ENCODE measurements at places on chromosomes 5 and 9.

DNA sequence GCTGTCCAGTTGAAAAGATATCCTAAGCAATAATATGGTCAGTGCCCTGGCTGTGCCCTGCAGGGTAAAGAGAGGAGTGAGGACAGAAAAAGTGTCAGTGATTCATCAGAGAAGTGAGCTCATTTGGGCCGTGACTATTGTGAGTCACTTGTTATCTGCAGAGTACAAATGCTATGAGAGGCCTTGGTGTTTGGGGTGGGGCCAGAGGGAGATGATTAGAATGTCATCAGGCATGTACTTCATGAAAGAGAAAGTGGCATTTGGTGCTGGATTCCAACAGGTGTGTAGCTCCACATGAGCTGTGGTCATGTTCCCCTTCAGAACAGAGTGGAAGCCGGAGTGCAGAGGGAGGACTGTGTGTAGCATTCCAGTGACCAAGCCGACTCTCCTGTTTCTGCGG is 174.1 kb downstream of the KDM4C start:
- peak; percentile 89 for DNase-seq

- no peak for DNase-seq
Measured at GRCh38 chr9:83355729-83356151, 182.5 kb downstream of the FRMD3 start.

DNA sequence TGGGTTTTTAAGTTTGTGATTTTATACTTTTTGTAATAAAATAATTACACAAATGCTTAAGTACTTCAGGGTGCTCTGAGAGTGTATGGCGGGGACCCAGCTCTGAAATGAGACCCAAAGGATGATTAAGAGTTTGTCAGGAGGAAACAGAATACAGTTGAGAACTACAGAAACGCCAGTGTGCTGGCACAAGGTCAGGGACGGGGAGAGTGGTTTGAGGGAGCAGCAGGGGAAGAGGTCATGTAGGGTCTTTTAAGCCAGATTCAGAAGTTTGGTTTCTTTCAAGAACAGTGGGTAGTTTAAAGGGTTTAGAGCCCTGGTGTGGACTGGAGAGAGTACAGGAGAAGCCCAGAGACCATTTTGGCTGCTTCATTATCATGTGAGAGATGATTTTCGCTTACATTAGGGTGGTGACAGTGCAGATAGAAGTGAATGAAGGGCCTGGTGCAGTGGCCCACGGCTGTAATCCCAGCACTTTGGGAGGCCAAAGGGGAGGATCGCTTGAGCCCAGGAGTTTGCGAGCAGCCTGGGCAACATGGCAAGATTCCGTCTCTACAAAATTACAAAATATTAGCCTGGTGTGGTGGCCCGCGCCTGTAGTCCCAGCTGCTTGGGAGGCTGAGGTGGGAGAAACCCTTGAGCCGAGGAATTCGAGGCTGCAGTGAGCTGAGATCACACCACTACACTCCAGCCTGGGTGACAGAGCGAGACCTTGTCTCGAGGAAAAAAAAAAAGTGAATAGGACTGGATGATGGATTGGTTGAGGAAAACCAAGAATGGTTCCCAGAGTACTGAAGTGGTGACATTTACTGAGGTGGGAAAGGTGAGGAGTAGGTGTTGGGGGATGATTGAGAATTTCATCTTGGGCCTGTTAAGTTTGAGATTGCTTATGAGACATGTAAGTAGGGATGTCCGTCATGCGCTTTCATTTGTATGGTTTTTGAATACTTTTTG is 1.4 kb upstream of the ETF1 start:
- DNase-seq: peak; percentile 29

- DNase-seq: peak; percentile 76
Measured at GRCh38 chr9:6852243-6852963, 94.6 kb downstream of the KDM4C start.

DNA sequence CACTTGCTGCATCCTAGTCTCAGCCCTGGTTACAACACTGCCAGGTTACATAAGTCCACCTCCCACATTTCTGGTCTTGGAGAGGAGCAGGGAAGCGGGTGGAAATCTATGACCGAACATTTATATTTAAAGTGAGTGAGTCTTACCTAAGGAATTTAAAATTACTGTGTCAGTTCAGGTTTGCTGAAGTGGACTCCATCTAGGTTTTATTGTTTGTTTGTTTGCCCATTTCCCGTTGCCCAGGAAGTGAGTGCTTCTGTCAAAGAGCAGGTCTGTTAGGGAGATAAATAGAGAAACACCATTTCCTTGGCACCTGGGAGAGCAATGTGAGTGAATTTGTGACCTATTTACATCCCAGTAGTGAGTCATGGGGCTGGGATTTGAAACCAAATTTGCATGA is 179.5 kb downstream of the KIF4B start:
- no peak for DNase-seq

DNA sequence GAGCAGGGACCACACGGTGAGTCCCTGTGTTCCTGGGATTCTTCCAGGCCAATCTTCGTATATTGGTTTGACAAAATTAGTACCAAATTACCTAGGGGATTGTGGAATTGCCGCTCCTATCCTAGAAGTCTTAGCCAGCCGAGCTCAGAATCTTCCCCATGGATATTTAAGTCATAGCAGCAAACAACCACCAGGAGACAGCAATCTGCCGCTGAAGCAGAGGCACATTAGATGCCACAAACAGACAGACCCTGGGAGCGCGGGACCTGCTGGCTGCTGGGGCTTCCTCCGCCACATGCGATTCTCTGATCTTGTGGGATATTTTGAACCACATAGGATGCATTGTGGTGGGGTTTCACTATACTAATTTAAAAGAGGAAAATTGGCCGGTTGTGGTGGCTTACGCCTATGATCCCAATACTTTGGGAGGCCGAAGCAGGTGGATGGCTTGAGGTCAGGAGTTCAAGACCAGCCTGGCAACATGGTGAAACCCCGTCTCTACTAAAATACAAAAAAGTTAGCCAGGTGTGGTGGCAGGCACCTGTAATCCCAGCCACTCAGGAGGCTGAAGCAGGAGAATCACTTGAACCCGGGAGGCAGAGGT is 31.7 kb upstream of the ZBTB43 start:
- peak; percentile 24 for DNase-seq

GRCh38 chr5:118115791-118116190 is 872.6 kb downstream of the DTWD2 start:
- peak; percentile 28 for DNase-seq

- DNase-seq: no peak
Measured at GRCh38 chr5:169551146-169551545, 32.4 kb upstream of the SPDL1 start.

GRCh38 chr5:5191906-5192305 is 51.8 kb downstream of the ADAMTS16 start:
- no peak for DNase-seq

- DNase-seq: no peak
Measured at GRCh38 chr5:76649140-76649539, 25.9 kb upstream of the F2RL2 start.

DNA sequence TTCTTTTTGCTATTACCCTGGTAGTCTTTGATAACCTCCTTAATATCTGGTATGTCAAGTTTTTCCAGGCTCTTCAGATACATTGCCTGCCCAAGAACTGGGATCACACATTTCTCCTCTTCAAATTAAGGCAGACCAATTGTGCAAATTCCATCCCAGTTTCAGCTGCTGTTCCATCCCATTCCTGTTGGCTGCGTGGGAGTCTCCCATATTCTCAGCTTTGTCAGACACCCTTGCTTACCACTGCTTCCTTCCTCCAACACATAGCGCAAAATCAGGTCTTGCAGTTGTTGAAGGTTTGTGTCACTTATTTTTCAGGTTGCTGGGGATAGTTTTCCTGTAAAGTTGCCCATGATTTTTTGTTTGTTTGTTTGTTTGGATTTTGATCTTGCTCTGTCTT is 15.2 kb downstream of the HCN1 start:
- DNase-seq: no peak

GRCh38 chr5:2740051-2740875 is 11.2 kb downstream of the IRX2 start:
- no peak for DNase-seq

- DNase-seq: peak; percentile 53
Measured at GRCh38 chr9:27151693-27152404, 42.8 kb downstream of the TEK start.

DNA sequence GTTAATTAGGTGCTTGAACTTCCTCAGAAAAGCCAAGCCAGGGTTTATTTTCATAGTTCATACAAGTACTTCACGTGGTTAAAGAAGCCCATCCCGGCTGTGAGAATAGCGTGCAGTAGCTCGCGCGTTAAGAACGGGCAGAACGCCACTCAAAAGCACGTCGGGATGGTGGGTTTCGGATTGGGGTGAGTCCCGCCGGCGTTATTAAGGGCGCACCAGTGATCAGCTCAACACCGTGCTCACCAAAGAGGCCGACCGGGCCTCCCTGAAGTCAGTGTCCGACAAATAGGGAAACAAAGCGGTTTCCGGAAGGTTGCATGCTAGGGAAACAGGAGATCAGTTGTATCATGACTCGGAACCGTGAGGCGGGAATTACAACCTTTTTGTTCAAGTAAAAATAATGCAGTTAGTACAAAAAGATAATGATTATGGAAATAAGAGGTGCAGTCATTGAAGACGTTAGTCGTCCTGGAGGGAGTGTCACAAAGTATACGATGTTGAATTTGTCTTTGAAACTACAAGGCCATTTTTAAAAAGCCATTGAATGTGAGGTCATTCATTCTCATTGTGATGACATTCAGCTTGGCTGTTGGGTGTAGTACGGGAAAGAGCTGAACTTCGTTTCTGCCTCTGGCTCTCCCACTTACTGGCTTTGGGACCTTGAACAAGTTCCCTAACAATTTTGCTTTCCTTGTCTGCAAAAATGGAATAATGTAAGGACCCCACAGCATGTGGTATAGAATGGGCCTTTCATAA is 992 bp downstream of the SETD9 start:
- no peak for DNase-seq

GRCh38 chr9:134173127-134174072 is 9.0 kb upstream of the RNU6ATAC start:
- DNase-seq: no peak

GRCh38 chr9:15725953-15726352 is 173.1 kb downstream of the CCDC171 start:
- no peak for DNase-seq

- DNase-seq: no peak
Measured at GRCh38 chr5:80134876-80135275, 99.7 kb downstream of the THBS4 start.

DNA sequence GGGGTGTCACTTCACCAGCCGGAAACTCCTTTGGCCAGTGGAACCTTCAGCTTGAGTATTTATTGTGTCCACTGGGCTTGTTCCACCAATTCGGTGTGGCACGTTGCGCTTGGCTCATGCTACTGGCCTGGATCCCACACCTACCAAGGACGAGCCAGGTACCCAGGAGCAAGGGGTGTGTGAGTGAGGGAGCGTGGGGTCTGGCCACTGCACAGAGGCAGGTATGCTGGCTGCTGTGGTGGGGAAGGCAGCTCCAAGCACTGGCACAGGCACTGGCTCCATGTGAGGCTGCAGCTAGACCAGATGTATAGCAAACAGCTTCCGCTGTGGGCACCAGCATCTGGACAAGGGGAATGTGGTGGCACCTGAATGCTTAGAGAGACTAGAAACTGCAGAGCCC is 28.1 kb upstream of the CYLC2 start:
- DNase-seq: no peak

Data from RPMI7951 (cell line).